CD4-positive, alpha-beta T cell treated with Interleukin-17A for 4 hours (primary cell): ENCODE measurements at places on chromosomes 5 and 9.

DNA sequence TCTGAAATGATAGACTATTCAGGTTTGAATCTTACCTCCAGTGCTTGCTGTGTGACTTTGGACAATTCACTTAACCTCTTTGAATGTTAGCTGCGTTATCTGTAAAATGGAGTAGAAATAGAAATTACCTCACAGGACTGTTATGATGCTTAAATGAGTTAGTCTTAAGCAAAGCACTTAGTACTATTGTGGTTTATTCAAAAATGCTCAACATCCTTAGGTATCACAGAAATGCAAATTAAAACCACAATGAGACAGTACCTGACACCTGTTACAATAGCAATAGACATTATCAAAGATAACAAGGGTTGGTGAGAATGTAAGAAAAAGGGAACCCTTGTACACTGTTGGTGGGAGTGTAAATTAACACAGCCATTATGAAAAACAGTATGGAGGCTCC lies 77.6 kb upstream of the FREM1 start:
- DNase-seq = no peak

DNA sequence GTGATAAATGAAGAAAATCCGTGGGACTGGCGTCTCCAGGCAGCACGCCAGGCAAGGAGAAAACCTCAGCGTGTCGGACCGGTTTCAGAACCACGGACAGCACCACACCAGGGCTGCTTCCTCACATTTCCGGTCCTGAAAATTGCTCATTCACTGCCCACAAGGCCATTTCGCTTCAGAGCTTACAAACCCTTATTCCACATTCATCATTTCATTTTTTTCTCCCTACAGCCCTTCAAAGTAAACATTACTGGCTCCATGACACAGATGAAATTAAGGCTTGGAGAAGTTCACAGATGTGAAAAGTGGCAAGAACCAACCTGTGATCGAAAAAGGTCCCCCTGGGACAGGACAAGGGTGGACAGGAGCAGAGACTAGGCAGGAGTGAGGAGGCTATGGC lies 1.5 kb upstream of the GPRIN1 start:
- DNase-seq = peak; percentile 72

GRCh38 chr5:14420101-14420811 lies 161.3 kb upstream of the OTULINL start:
- no peak for DNase-seq

DNA sequence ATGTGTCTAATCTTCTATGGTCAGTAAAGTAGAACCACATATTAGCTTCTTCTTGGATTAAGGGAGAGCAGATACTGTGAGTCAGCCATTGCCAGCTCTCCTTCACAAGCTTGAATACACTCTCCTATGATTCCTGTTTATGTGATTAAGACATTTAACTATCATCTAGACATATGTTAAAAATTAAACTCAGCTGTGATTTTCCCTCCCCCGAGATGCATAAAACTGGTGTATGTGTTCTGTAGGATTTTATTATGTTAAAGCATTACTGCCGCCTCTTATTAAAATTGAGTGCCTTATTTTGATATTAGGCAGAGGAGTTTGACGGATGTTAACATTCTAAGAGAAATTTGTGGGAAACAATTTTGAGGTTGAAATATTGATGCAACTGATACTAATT lies 114.6 kb downstream of the ACTBL2 start:
- no peak for DNase-seq

- DNase-seq = no peak
These were observed 173.7 kb downstream of the ERCC6L2 start for GRCh38 chr9:96048956-96049831.

DNA sequence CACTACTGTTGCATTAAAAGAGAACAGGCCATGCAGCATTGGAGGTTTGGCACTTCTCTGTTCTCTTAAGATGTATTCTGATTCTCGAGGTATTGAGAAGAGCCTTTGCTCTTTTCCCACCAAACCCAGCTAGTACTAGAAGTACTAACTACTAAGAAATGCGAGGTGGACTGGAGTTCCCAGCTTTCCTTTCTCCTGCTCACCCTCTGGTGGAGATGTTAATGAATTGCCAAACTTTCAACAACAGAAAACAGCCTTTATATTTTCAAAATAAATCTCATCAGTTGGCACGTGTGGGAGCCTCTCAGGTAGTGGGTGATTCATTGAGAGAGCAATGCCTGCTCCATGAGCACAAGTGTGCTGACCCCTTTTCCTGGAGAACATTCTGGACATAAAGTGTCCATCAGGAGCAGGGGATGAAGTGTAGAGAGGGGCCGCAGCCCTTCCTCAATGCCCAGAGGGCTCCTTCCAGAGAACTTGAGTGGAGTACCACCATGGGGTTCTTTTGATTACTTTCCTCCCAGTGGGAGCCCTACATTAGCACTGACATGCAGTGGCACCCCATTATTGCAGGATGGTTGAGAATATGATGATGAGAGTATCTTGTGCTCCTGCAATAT lies 45.7 kb downstream of the TMEM174 start:
- no peak for DNase-seq

DNA sequence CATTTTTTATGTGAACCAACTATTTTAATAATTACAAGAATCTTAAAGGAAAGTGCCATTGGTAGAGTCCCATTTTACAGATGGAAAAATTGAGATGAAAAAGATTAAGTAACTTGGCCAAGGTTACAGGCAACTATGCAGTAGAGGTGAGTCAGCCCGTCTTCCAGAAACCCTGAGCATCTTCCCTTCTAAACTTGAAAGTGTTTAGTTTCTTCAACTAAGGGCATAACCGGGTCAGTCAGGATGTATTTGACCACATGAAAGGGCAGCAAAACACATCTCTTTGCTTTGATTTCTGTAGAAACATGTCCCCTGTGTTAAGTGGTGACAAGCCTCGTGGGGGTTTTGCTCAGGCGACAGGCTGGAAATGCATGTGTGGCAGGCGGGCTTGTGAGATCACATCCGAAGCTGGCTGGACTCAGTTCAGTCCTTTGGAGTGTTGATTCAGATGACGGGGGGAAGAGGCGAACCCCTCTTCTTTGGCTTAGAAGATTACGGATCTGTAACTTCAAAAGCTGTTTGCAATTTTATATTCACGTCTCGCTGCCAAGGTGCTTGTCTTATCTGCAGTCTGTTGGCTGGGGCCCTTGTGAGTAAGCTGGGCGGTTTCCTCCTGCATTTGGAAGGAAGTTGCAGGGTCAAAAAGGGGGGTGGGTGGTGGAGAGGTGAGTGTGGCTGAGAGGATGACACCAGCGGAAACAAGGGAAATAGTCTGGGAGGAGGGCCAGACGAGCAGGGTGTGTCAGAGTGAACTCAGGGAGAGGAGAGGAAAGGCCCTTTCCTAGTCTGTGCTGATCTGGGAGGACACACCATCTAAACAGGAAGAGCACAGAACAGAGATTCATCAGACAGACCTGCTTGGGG lies 78.9 kb upstream of the RPS23 start:
- peak; percentile 79 for DNase-seq
